ENCODE measurements at places on chromosomes 11 and 22.

- no peak overlapping the region for H3K4me3 ChIP-seq
- H3K27ac ChIP-seq = no peak overlapping the region
- no peak for DNase-seq
- no peaks in the 10 kb centered on the region for H3K27me3 ChIP-seq
- no peaks in the 10 kb centered on the region for H3K4me1 ChIP-seq
Observed at GRCh38 chr22:45738206-45738605, 66.6 kb downstream of the ATXN10 start.

DNA sequence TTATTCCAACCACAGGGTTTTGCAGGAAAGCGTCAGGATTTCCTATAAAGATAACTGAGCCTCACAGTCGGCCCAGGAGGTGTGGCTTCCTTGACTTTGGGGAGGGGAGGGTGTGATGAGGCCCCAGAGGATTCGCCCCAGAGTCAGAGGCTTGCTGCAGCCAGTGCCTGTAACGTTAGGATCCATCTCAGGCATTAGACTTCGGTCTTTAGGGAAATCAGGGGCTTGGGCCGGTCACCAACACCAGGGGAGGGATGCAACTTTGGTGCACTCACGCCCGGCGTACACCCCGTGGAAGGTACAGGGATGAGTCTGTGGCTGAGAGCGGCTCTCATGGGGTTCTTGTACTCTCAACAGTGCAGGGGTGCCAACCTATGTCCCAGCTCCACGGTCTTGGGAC, 5.7 kb upstream of the ANO1 start:
- no peaks in the 10 kb centered on the region for H3K36me3 ChIP-seq
- peak; percentile 19 for DNase-seq
- H3K4me3 ChIP-seq = no peak overlapping the region
- H3K27ac ChIP-seq = no peak overlapping the region

- no peak for DNase-seq
- peaks cover 22% of the 10 kb centered on the region for H3K36me3 ChIP-seq
- H3K4me1 ChIP-seq = no peaks in the 10 kb centered on the region
- no peak overlapping the region for H3K4me3 ChIP-seq
- H3K27me3 ChIP-seq = no peaks in the 10 kb centered on the region
- no peak overlapping the region for H3K27ac ChIP-seq
Observed at GRCh38 chr22:21589396-21589795, 21.9 kb downstream of the UBE2L3 start.

DNA sequence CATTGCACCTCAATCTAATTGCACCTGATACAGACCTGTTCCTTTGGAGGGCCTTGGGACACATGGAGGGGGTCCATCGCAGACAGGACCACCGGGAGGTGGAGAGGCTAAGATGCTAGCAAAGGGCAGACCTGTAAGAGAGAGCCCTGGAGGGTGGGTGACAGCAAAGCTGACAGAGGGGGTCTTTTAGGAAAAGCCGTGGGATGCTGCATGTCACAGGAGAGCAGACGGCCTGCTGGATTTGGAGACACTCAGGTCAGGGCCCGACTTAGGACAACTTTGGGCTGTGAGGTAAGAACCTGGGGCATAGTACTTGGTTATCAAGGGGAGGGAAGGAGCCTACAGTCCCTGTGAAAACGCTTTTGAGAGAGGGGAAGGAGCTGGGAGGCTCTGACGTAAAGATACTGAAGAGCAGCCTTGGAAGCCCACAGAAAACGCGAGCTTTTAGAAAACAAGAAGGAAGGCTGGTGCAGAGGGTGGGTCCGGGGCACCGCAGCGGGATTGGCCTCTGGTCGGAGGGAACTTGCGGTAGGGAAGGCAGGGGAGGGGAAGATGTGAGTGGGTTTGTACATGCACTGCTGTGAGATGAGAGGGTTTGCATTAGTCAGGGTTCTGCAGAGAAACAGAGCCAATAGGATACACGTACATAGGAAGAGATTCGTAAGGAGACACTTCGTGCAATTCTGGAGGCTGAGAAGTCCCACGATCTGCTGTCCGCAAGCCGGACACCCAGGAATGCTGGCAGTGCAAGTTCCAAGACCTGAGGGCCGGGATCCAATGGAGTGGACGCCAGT, 868.5 kb downstream of the TBC1D22A start:
- H3K27ac ChIP-seq = no peak overlapping the region
- peaks cover 3% of the 10 kb centered on the region for H3K36me3 ChIP-seq
- H3K4me3 ChIP-seq = no peak overlapping the region
- H3K27me3 ChIP-seq = no peaks in the 10 kb centered on the region

DNA sequence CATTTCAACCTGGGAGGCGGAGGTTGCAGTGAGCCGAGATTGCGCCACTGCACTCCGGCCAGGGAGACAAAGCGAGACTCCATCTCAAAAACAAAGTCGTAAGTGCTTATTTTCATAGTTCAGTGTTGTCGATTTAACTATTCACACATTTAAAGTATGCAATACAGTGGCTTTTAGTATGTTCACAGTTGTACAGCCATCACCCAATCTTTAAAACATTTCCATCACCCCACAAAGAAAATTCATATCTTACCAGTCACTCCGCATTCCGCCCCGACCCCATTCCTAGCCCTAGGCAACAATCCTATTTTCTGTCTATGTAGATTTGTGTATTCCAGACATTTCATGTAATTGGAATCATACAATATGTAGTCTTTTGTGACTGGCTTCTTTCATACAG, 11.9 kb downstream of the IPO7 start:
- DNase-seq = no peak
- H3K27ac ChIP-seq = no peak overlapping the region
- no peaks in the 10 kb centered on the region for H3K4me1 ChIP-seq
- H3K4me3 ChIP-seq = no peak overlapping the region
- H3K27me3 ChIP-seq = no peaks in the 10 kb centered on the region
- H3K36me3 ChIP-seq = no peaks in the 10 kb centered on the region

DNA sequence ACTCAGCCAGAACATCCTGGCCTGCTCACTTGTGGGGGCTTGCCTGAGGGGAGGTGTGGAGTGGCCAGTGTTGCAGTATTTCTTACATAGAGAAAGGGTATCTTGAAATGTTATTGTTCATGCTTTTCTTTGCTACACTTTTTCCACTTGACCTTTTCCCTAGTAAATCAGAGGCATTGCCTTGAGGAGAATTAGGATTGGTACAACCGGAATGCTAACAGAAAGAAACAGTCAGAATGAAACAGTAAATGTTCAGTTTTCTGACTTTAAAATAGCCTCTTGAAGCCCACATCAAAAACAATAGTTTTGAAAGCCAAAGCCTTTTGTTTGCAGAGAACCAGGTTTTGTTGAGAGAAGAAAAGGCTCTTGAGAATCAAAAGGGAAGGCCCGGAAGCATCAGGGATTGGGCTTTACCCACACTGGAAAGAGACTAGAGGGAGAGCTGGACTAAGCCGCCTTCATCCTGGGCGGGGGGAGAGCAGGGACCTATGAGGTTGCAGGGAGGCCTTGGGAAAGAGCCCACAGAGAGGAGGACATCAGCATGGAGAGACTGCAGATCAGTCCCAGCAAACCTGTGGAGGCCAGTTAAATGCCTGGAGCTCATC, 12.4 kb downstream of the ADM start:
- H3K4me1 ChIP-seq = peaks cover 13% of the 10 kb centered on the region
- peak overlapping the region; percentile 65 for H3K27ac ChIP-seq
- H3K27me3 ChIP-seq = no peaks in the 10 kb centered on the region
- H3K36me3 ChIP-seq = no peaks in the 10 kb centered on the region

- DNase-seq = no peak
- no peaks in the 10 kb centered on the region for H3K4me1 ChIP-seq
- no peak overlapping the region for H3K4me3 ChIP-seq
Observed at GRCh38 chr11:12354750-12355545, 22.4 kb upstream of the PARVA start.

DNA sequence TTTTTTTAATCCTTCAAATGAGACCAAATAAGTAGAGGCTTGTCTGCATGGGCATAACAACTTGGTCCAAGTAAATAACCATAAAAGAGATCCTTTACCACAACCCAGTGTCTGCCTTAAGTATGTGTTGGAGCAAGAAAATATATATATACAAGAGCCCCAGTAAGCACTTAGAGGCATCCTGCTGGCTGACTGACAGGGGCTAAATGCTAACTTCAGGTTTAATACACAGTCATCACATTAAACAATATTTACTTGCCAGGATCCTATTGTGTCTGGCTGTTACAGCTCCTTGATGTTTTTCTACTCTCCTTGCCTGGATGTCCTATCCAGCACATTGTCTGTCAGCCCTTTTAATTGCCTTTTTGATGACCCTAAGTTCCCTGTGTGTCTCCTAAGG, 37.5 kb upstream of the MMP20 start:
- H3K27ac ChIP-seq = no peak overlapping the region
- H3K36me3 ChIP-seq = no peaks in the 10 kb centered on the region
- no peak overlapping the region for H3K4me3 ChIP-seq
- H3K27me3 ChIP-seq = no peaks in the 10 kb centered on the region
- DNase-seq = no peak

GRCh38 chr11:87114093-87114492, 76.4 kb downstream of the TMEM135 start:
- no peaks in the 10 kb centered on the region for H3K36me3 ChIP-seq
- no peak for DNase-seq
- no peaks in the 10 kb centered on the region for H3K4me1 ChIP-seq
- no peak overlapping the region for H3K4me3 ChIP-seq
- no peaks in the 10 kb centered on the region for H3K27me3 ChIP-seq

GRCh38 chr11:110757962-110758755, 45.9 kb upstream of the ARHGAP20 start:
- DNase-seq = no peak
- H3K4me3 ChIP-seq = no peak overlapping the region
- H3K36me3 ChIP-seq = no peaks in the 10 kb centered on the region
- no peaks in the 10 kb centered on the region for H3K4me1 ChIP-seq

DNA sequence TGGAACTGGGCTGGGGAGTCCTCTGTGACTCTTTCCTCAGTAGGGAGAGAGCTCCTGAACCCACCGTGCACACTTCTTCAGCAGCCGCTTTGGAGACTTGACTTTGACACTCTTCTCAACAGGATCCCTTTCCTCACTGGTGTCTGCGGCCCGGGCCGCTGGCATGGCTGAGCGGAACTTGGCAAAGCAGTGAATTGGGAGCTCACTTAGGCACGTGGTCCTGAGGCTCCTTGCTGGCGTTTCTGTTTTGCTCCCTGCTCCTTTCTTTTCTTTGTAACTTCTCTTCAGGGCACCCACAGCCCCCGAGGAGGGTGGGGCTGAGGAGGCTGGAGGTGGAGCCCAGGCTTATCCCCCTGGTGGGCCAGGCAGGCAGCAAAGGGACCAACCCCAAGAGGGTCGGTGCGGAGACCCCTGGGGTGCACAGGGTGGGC, 8.4 kb upstream of the KCNQ1OT1 start:
- H3K4me3 ChIP-seq = no peak overlapping the region
- H3K36me3 ChIP-seq = no peaks in the 10 kb centered on the region
- H3K27ac ChIP-seq = no peak overlapping the region
- peak; percentile 46 for DNase-seq
- no peaks in the 10 kb centered on the region for H3K27me3 ChIP-seq

GRCh38 chr11:13421561-13421960, 41.5 kb downstream of the BTBD10 start:
- no peaks in the 10 kb centered on the region for H3K4me1 ChIP-seq
- no peaks in the 10 kb centered on the region for H3K36me3 ChIP-seq
- no peak overlapping the region for H3K4me3 ChIP-seq
- no peak for DNase-seq
- no peak overlapping the region for H3K27ac ChIP-seq

DNA sequence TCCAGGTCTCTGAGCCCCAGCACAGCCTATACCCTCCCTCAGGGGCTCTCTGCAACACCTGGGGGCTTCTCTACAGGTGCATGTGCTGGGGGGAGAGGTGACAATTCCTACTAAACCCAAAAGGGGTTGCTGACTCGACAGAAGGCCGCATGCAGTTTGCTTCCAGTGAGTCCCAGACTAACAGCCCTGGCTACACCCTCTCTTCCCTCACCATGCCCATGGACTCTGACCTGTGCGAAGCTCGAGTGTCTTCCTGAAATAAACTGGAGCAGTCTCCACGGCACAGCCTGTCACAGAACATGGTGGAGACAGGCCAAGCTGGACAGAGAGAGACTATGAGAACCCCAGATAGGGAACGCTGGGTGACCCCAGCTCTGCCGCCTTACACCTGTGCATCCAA, 16.6 kb downstream of the PLEKHA7 start:
- DNase-seq = no peak
- no peaks in the 10 kb centered on the region for H3K36me3 ChIP-seq
- no peaks in the 10 kb centered on the region for H3K27me3 ChIP-seq
- no peak overlapping the region for H3K4me3 ChIP-seq
- peaks cover 54% of the 10 kb centered on the region for H3K4me1 ChIP-seq
- H3K27ac ChIP-seq = peak overlapping the region; percentile 86

- H3K4me3 ChIP-seq = peak overlapping the region; percentile 45
- peak overlapping the region; percentile 83 for H3K27ac ChIP-seq
- H3K4me1 ChIP-seq = peaks cover 9% of the 10 kb centered on the region
- no peaks in the 10 kb centered on the region for H3K36me3 ChIP-seq
- peak; percentile 42 for DNase-seq
Observed at GRCh38 chr22:38706101-38706900, 557 bp downstream of the GTPBP1 start.

DNA sequence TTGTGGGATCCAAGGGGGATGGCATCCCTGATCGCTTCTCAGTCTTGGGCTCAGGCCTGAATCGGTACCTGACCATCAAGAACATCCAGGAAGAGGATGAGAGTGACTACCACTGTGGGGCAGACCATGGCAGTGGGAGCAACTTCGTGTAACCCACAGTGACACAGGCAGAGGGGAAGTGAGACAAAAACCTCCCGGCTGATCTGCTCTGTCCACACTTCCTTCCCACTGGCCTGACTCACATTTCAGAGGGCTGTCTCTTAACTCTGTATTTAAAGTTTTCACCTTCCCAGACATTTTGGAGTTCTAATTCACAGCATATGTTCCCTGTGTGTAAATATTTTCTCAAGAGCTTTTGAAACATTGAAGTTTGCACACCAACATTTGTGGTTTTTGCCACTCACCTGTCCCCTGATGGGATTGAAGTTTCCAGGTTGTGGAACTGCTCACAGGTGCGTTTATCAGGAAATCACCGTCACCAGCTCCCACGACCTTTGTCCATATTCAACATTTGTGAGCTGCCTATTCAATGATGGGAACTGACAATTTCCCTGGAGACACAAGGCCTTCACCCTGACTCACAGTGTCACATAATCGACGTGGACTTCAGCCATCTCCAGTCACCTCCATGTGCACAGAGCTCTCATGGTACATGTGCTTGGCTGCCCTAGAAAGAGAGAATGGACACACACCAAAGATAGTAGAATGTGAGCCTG, 99.2 kb downstream of the VPREB1 start:
- no peaks in the 10 kb centered on the region for H3K27me3 ChIP-seq
- H3K27ac ChIP-seq = no peak overlapping the region
- DNase-seq = no peak
- H3K36me3 ChIP-seq = no peaks in the 10 kb centered on the region
- no peak overlapping the region for H3K4me3 ChIP-seq

- DNase-seq = peak; percentile 1
- no peak overlapping the region for H3K27ac ChIP-seq
- no peak overlapping the region for H3K4me3 ChIP-seq
- H3K36me3 ChIP-seq = peaks cover 26% of the 10 kb centered on the region
Observed at GRCh38 chr22:20738394-20739089, 35.4 kb upstream of the SERPIND1 start.

DNA sequence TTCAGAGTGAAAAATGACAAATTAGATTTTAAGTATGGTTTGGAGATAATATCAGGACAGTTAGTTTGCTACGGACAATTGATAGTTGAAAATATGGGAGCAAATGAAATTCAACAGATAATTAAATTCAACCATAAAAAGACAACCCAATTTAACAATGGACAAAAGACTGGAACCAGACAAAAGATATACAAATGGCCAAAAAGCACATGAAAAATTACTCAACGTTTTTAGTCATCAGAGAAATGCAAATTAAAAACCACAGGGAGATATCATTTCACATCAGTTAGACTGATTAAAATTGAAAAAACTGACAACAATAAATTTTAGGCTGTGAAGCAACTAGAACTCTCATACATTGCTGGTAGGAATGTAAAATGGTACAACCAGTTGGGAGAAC, 27.2 kb downstream of the SIK2 start:
- no peak for DNase-seq
- no peaks in the 10 kb centered on the region for H3K4me1 ChIP-seq
- no peaks in the 10 kb centered on the region for H3K27me3 ChIP-seq
- H3K27ac ChIP-seq = no peak overlapping the region

All from kidney (tissue), 22 donors.